Activated CD4-positive, alpha-beta T cell treated with anti-CD3 and anti-CD28 coated beads, Interleukin-2, amount 10 ng/mL, durations not matched to agents 24 days and 14 days (primary cell): ENCODE measurements at places on chromosomes 4 and X. TPM values are rescaled to one million over a fixed set of nuclear protein-coding genes. Genes with fewer than 3 reads are reported as not detected.

DNA sequence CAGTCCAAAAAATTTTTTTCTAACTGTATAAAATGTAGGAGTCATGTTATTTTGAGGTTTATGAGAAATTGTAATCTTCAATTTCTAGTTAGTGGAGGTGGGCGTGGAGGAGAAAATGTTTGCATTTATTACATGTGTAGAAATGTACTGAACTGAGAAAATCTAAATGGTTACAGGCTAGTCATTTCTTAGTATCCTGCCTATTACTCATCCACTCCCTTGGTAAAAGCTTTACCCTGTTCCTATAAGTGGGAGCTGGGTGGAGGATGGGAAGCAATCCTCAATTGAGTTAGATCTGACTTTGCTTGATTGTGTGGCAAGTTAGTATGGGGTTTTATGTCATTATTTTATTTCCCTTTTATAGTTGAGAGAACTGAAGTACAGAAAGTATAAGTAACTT is 73.8 kb downstream of the POLA1 start:
- H3K27me3 ChIP-seq, result no peaks in the 10 kb centered on the region
- H3K4me3 ChIP-seq, result no peak overlapping the region
- no peak for DNase-seq
- H3K4me1 ChIP-seq, result peaks cover 8% of the 10 kb centered on the region
- no peak overlapping the region for H3K27ac ChIP-seq

DNA sequence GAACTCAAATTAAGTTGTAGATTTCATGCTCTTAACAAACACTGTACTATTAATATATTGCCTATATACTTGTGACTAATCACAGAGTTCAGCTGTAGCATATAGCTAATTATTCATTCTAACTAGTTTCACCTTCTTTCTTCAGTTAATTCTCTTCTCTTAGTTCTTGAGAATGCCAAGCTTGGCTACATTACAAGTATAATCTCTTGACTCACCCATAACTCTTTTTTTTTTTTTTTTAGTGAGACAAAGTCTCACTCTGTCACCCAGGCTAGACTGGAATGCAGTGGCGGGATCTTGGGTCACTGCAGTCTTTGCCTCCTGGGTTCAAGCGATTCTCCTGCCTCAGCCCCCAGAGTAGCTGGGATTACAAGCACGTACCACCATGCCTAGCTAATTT is 5.4 kb downstream of the KLHL5 start:
- peaks cover 19% of the 10 kb centered on the region for H3K4me1 ChIP-seq
- peaks cover 13% of the 10 kb centered on the region for H3K36me3 ChIP-seq
- no peak overlapping the region for H3K27ac ChIP-seq
- H3K4me3 ChIP-seq, result no peak overlapping the region
- DNase-seq, result no peak

GRCh38 chr4:94356444-94356843 is 13.8 kb upstream of the HPGDS start:
- DNase-seq, result no peak
- no peak overlapping the region for H3K4me3 ChIP-seq
- H3K4me1 ChIP-seq, result peaks cover 8% of the 10 kb centered on the region
- peaks cover 9% of the 10 kb centered on the region for H3K27me3 ChIP-seq
- no peak overlapping the region for H3K27ac ChIP-seq

DNA sequence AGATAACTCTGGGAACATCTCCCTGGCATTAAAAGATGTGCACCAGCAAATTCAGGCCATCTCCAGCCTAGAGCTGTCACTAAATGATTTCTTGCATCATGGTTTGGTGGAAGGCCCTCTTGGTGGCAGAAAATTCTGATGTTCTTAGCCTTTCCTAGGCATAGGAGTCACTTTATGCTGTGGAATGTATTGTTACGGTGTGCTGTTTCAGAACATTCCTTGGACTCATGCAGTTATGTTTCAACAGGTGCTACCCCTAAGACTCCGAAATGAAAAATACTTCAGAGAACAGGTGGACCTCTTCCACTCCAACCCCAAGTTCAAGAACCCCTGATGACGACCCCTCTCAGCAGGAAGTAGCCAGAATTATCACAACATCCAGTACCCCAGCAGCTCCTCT is 20.3 kb upstream of the PAPSS1 start:
- H3K27ac ChIP-seq, result no peak overlapping the region
- peak; percentile 55 for DNase-seq
- H3K4me1 ChIP-seq, result no peaks in the 10 kb centered on the region
- no peaks in the 10 kb centered on the region for H3K27me3 ChIP-seq

DNA sequence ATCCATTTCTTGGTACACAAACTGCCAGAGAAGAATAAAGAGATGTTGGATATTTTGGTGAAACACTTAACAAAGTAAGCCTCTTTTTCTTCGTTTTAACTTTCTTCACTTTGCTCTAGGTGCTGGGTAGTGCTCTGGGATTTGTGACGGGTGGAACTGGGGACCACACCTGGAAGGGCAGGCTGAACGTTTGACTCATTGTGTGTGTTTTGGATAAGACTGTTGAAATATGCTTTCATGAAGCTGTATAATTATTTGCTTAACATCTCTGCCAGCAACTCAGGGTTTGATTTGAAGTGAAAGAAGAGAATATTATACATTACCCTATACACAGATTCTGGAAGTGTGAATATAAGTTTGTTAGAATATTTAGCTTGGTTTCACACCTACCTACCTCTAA is 233.2 kb downstream of the ARHGAP10 start:
- H3K36me3 ChIP-seq, result no peaks in the 10 kb centered on the region
- no peak overlapping the region for H3K4me3 ChIP-seq
- H3K4me1 ChIP-seq, result no peaks in the 10 kb centered on the region
- DNase-seq, result no peak
- H3K27me3 ChIP-seq, result no peaks in the 10 kb centered on the region

GRCh38 chr4:57070461-57070860 is 39.7 kb downstream of the IGFBP7 start:
- no peaks in the 10 kb centered on the region for H3K4me1 ChIP-seq
- peaks cover 10% of the 10 kb centered on the region for H3K27me3 ChIP-seq
- H3K4me3 ChIP-seq, result no peak overlapping the region
- no peaks in the 10 kb centered on the region for H3K36me3 ChIP-seq

GRCh38 chr4:173194157-173194556 is 25.5 kb downstream of the GALNT7 start:
- no peak overlapping the region for H3K27ac ChIP-seq
- peak; percentile 4 for DNase-seq
- H3K27me3 ChIP-seq, result no peaks in the 10 kb centered on the region
- no peaks in the 10 kb centered on the region for H3K36me3 ChIP-seq

DNA sequence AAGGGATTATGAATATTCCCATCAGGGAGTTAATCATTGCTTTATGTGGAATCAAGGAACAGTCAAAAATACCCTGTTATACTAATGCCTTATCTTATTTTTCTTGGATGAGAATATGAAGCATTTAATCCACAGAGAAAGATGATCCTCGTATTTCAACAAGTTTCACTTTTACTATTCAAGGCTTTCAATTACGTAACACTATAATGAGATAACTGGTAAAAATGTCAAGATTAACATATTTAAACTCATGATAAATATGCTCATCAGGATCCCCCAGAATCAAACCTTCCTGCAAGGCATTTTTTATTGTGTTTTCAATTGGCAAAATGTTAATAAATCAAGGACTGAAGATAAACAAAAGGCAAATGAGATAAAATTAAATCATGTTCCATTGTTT is 5.1 kb downstream of the ZXDA start:
- H3K4me3 ChIP-seq, result peak overlapping the region; percentile 70
- DNase-seq, result no peak
- peaks cover 18% of the 10 kb centered on the region for H3K4me1 ChIP-seq
- H3K27ac ChIP-seq, result peak overlapping the region; percentile 20
- H3K36me3 ChIP-seq, result peaks cover 6% of the 10 kb centered on the region
- no peaks in the 10 kb centered on the region for H3K27me3 ChIP-seq

- H3K27ac ChIP-seq, result no peak overlapping the region
- H3K36me3 ChIP-seq, result no peaks in the 10 kb centered on the region
- no peak overlapping the region for H3K4me3 ChIP-seq
- H3K27me3 ChIP-seq, result no peaks in the 10 kb centered on the region
- no peak for DNase-seq
- H3K4me1 ChIP-seq, result no peaks in the 10 kb centered on the region
These were observed 122.2 kb downstream of the GBA3 start for GRCh38 chr4:22814906-22815305.

DNA sequence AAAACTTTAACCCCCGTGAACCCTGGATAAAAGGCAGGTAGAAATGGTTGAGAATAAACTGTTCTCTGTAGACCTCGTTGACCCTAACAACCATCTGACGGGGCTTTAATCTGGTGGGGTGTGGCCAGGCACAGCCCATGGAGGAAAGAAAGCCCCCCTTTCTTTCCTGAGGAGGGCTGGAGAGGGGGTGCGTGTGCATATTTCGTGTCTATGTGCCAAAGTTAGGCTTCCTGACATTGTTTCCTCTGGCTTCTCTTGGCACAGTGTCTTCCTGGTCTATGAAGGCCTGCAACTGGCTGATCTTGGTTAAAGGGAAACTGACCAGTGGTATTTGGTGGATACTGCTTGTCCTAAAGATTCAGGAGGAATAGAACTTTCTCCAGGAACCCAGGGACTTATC is 97.1 kb downstream of the MGST2 start:
- no peaks in the 10 kb centered on the region for H3K36me3 ChIP-seq
- no peak overlapping the region for H3K27ac ChIP-seq
- H3K27me3 ChIP-seq, result peaks cover 17% of the 10 kb centered on the region
- no peak for DNase-seq

DNA sequence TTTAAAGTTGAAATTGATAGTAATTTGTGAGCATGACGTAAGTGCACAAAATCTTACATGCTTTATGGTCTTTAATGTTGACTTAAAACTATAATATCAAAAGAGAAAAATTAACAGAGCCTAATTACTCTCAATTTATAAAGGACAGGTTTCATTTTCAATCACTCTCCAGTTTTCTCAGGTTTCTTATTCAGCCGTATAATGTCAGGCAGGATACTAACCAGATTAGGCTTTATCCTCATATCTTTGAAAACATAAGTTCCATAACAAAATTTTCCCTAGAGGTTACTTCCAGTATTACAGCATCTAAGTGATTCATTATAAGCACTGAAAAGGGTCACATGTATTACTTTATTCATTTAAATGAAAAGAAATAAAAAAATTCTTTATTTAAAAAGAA is 492.1 kb downstream of the PACRGL start:
- no peaks in the 10 kb centered on the region for H3K4me1 ChIP-seq
- H3K27ac ChIP-seq, result no peak overlapping the region
- H3K4me3 ChIP-seq, result no peak overlapping the region

The PGAM4 gene
- total RNA-seq, result 0.38 and 0.79 TPM in 2 replicates

The MAP9 gene
- total RNA-seq, result 6.1 and 6.9 TPM in 2 replicates

The TMPRSS11A gene
- not detected in 2 replicates for total RNA-seq

The LIMCH1 gene
- not detected in 2 replicates for total RNA-seq

The IRS4 gene
- 0.05 and 0.09 TPM in 2 replicates for total RNA-seq

The SPANXA1 gene
- not detected in 2 replicates for total RNA-seq

The SSX4 gene
- total RNA-seq, result not detected in 2 replicates

The GAB1 gene
- 0.65 and 0.76 TPM in 2 replicates for total RNA-seq
